ENCODE measurements at places on chromosomes 2 and 18.

DNA sequence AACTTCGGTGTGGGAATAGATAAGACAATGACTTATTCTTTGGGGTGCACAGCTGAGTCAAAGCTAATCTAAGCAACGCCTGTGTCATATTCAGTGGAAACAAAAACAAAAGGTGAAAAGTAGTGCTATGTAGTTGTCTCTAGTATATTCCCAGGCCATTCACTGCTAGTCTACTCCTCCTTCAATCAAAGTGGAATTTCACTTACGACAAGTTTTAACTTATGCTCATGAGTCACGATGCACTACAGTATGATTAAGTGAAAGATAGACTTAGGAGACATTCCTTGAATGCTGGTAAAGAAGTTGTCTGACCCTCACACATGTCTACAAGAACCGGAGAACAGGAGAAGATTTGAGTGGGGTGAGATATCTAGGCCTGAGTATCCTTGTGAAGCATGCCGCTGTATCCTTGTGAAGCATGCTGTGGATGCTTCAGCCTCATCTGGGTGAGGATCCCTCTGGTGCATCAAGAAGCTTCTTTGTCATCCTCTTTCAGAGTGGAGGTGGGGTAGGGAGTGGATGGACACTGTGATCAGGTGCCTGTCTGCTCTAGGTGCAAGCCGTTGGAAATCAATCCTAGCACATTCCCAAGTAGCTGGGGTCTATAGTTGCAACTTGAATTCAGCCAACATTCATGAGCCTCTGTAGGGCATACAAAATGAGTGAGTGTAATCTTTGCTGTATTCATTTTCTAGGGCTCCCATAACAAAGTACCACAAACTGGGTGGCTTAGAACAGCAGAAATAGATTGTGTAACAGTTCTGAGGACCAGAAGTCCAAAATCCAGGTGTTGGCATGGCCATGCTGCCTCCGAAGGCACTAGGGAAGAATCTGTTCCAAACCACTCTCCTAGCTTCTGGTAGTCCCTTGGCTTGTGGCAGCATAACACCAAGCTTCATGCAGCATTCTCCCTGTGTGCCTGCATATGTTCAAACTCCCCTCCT is 173.5 kb upstream of the FN1 start:
- DNase-seq, result no peak

DNA sequence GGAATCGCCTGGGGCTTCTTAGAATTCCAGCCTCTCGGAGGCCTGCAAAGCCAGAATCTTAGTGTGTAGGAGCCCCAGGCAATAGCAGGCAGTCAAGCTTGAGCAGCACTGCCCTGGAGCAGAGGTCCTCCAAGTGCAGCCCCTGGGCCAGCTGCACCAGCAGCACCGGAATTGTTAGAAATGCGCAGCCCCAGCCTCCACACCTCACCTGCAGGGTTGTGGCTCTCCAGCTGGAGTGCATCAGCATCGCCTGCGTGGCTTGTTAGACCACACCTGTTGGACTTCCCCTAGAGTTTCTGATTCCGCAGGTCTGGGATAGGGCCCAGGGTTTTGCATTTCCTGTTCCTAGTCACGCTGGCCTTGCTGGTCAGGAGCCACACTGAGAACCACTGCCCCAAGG is 100.3 kb downstream of the ASAP2 start:
- DNase-seq, result no peak

DNA sequence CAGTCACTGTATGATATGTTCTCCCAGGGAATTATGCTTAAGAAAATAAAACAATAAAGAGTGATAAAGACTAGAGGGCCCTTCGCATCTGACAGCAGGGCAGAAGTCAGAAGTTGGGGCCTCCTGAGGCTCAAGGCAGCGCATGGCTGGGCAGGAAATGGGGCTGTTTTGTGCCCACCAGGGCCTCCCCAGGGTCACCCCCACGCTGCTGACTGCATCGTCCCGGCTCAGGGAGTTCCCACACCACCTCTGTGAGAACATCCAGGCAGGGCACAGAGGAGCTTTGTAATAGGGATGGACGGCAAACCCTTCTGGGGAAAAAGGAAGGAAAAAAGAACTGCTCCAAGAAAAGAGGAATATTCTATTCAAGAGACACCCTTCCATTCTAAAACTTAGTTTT is 41.2 kb downstream of the PAX3 start:
- no peak for DNase-seq

DNA sequence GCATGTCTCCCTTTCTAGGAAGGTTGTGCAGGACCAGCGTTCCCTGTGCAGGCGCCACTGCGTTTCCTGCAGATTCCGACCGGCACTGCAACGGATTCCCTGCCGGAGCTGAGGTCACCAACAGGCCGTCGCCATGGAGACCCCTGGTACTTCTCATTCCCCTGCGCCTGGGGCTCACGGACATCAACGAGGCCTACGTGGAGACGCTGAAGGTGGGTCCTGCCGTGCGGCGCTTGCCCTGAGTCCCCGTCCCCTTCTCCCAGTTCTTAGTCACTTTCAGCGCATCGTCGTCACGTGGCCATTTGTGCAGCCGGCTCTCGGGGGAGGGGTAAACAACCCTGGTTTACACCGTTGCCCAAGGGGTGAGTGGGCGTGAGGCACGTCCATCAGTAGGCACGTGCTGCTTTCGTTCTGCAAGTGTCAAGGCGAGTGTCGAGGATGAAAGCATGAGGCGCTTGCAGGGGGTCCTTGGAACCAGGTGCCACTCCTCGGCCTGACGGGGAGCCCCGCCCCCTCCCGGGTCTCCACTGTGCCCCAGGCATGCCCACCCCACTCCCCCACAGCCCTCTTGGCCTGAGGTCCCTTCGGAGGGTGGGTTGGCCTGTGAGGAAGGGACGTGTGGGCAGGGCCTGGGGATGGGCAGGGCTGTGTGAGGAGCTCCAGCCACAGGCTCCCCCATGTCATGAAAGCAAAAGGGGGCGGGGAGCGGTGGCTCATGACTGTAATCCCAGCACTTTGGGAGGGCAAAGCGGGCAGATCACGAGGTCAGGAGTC is 19.8 kb downstream of the DTYMK start:
- no peak for DNase-seq

- DNase-seq, result no peak
Observed at GRCh38 chr2:146321175-146321574, 1523.7 kb upstream of the ACVR2A start.

- no peak for DNase-seq
Observed at GRCh38 chr2:240803191-240803590, 16.8 kb downstream of the KIF1A start.

DNA sequence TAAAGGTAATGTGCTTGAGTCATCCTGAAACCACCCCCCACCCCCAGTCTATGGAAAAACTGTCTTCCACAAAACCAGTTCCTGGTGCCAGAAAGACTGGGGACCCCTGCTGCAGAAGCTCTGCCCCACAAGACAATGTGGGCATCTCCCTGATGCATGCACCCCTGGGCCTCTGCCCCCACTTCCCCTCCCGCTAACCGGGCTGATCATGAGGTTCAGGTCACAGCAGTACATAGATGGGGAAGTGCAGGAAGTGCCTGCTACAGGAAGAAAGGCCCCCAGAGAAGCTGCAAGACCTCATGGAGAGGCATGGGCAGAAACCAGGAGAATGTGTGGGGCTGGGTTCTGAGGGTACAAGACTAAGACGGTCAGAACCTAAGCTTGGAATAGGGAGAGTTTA is 243.4 kb upstream of the ID2 start:
- DNase-seq, result no peak

- no peak for DNase-seq
Observed at GRCh38 chr2:217705461-217705860, 297.3 kb downstream of the TNS1 start.
